Bronchial epithelial cell (primary cell): ENCODE measurements at places on chromosomes 5 and 9. TPM values are rescaled to one million over a fixed set of nuclear protein-coding genes. Genes with fewer than 3 reads are reported as not detected.

DNA sequence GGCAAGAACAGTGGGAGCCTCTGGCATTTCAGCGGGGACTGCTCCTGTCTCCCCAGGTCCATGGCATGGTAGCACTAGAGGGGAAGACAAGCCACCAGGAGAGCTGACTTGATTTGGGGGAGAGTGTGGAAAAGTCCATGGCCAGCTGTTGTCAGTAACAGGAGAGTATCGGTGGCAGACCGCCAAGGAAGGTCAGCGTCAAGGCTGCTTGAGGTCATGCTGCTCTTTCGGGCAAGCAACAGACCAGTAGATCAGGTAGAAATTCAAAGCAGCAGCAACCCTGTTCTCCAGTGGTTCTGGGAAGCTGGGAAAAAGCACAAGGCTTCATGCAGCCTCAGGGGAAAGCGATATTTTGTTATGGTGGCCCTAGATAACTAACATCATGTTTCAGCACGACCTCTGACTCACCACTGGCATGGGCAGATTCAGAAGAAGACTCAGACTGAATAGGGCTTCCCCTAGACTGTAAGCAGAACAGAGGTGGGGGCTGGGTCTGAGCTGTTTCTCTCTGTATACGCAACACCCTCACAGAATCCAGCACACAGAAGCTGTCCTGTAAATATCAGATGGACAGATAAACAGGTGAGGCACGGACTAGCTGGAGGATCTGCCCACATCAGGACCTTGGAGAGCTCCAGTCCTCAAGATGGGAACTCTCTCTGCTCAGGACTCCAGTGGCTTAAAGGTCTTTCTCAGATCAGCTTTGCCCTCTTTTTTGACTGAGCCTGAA, 35.2 kb upstream of the PLEKHG4B start:
- DNase-seq, result peak; percentile 91

TAF11L13 gene
- total RNA-seq, result not detected in 2 replicates

- DNase-seq, result no peak
These were observed 242.9 kb upstream of the IRX1 start for GRCh38 chr5:3352711-3353110.

DNA sequence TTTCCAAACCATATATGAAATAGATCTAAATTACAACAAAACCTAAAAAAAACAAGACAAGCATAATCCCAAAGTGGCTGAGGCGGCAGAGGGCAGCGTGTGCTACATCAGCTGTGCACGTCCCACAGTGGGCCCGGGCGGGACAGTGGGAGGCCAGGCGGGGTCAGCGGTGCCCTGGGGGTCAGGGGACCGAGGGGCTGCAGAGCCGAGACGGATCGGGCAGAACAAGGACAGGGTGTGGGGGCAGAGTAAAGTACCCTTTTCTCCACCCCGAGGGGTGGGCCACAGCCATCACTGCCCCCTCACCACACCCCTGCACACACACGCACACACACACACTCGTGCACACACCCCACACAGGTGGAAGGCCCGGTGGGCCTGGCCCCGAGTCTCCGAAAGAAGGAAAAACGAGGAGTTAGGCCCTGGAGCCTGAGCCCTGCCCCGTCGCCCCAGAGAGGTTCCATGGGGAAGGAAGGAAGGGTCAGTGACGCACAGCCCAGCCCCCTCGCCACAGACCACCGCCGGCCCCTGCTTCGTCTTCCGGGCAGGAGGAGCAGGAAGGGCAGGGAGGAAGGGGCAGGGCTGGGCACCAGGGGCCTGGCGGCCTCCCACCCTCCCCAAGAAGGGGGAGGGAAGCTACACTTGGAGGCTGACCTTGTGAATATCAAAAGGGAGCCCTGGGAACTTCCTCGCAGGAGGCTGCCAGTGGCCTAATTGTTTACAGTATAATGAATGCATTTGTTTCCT, 49.6 kb upstream of the UBAC1 start:
- no peak for DNase-seq

- peak; percentile 54 for DNase-seq
These were observed 5.7 kb downstream of the GFM2 start for GRCh38 chr5:74761241-74761640.

- DNase-seq, result no peak
These were observed 77.1 kb downstream of the NTNG2 start for GRCh38 chr9:132238992-132239391.

DNA sequence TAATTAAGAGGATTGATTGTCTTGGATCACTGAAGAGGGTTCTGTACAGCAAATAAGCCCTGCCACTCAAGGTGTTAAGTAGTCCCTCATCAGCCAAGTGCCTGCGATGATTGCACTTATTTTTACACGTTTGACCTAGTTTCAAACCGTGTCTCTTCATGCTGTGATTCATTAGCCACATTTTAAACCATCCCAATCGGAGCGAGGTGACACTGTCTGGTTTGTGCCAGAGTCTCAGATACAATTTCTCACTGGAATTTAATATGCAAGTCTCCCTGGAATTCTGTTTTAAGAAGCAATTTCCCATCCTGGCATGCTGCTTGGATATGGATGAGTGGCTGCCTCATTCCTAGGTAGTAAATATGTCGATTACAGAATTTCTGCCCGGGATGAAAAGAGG, 1.6 kb downstream of the INSYN2B start:
- DNase-seq, result no peak

- peak; percentile 95 for DNase-seq
These were observed 27.0 kb upstream of the ZNF622 start for GRCh38 chr5:16492398-16493140.

MLANA gene
- total RNA-seq, result not detected in 2 replicates

DNA sequence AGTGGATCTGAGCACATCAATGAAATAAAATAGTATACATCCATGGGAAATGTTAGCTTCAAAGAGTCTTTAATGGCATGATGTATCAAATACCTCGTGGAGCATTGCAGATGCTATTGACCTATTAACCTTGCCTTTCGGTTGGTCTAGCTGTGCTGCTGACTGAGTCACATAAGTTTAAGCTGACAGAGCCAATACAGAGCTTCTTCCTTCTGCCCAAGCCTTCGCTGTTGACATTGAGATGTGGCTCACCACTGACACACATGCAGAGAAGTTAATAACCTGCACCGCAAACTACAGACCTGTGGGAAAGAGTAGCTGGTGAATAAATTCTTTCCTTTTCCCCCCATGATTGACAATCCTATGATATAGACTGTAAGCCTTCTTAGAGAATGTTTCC, 78.2 kb downstream of the LURAP1L start:
- DNase-seq, result no peak

DNA sequence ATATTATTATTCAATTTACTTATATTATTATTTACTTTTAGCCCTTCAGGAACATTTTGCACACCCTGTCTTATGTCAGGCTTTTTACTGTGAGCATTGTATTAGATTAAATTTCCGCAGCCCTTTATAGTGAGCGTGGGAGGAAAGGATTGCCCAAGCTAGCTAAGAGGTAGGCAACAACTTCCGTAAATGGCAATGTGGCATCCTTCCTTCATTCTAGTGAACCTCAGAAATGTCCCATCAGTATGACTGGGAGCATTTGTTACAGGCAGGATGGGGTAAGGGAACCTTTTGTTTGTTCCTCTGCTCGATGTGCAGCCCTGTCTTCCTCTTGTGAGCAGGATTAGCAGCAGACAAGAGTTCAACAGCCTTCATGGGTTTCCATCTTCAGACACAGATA, 6.2 kb upstream of the CD180 start:
- no peak for DNase-seq
